Kasumi-1 (cell line): ENCODE measurements at places on chromosomes 4 and X.

- no peak for DNase-seq
Measured at GRCh38 chrX:123348468-123348867, 164.4 kb downstream of the GRIA3 start.

DNA sequence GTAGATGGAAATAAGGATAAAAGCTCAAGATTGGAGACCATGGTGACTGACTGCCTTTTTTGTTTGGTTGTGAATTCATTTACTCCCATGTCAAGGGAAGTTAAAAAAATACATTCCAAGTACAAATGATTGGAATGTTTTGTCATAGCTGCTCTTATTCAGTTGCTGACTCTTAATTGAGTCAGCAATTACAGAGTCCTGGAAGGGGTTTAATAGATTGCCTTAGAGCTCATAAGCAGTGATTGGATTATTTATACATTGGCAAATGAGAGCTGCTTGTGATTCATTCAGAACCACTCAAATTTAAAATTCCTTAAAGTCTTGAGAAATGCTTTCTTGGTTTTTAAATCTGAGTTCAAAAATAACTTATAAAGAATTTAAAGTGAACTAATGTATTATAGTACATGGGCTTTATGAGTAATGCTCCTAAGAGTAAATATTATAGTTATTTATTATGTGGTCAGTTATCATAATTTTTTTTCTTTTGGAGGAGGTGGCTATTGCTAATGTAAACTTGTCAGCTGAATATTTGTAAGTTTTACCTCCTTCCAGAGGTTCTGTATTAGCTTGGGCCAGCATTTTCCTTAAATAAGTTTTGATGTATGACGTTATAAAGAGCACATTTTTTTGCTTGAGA is 13.6 kb downstream of the JADE1 start:
- DNase-seq, result no peak

DNA sequence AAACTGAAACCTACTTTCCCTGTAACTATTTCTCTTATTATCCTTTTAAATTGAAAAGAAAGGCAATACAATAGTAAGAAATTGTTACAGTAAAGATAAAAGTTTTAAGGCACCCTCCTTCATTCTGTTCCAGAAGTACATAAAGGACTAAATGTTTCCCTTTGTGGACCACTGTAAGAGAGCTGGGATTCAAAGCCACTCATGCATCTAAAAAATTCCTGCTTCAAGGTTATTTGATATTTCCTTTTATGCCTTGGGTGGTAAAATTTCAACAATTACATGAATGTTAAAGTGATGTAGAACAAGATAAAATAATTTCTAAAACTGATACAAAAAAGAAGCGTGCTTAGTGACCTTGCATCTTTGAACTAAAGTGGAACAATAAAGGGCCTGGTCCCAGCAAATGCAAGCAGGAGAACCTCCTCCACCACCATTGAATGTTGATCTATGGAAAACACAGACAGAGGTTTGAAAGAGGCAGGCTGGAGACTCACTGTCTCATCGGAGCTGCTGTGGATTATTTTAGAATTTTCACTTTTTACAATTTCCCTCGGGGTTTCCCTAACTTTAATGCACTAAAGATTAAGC is 42.3 kb upstream of the PRSS12 start:
- no peak for DNase-seq

DNA sequence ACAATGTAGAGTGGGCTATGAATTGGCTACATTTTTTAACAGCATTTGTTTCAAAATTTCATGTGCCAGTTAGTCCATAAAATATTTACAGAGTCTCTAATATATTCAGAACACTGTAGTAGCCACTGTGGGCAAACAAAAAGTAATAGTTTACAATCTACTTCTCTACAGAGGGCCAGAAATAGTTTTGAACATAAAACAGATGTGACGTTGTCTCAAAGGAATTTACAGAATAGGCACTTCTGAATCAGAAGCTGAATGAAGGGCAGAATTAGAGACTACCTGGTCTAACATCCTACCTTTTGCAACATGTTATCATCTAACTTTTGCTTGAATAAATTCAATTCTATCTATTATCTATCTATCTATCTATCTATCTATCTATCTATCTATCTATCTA is 811.9 kb upstream of the EPHA5 start:
- no peak for DNase-seq

DNA sequence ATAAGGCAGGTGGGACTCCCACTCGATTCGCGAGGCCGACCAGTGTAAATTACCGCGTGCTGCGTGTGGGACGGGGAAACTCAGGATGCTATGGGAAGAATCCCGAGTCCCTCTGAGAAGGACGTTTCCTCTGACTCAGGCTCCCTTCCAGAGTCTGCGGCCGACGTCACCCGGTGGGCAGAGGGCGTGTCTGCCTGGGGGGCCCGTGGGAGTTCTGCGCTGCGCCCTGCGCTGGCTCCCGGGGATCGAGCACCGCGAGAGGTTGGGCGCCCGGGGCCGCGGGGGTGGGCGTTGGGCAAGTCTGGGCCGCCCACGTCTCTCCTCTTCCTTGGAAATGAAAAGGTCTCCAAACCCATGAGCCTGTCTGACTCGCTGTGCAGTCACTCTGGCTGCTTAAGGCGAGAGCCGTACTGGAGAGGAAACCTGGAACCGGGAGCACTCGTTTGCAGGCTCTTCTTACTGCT is 568 bp downstream of the NIPAL1 start:
- DNase-seq, result peak; percentile 35

- DNase-seq, result no peak
Measured at GRCh38 chrX:118720058-118720707, 7.2 kb upstream of the IL13RA1 start.

DNA sequence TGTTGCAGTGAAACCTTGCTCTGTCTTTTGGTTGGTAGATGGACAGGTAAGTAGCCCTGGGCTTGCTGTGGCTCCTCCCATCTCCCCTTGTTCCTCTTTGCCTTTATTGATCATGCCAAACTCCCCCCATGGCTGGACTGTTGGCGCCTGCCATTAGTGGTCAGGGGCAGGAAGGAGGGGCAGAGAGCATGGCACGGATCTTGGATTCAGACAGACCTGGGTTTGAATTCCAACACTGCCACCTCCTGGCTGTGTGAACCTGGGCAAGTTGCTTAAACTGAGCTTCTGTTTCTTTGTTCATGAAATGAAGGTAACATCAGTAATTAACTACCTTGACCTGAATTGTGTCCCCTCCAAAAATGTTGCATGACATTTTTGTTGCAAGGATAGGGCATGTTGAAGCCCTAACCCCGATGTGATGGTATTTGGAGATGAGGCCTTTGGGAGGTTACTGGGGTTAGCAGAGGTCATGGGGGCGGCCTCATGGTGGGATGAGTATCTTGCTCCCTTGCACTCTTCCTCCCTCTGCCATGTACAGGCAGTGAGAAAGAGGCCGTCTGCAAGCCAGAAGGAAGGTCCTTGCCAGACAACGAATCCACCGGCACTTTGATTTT is 6.0 kb downstream of the SLC2A9 start:
- peak; percentile 64 for DNase-seq
